ENCODE measurements at places on chromosomes 11 and 22. TPM values are rescaled to one million over a fixed set of nuclear protein-coding genes. Genes with fewer than 3 reads are reported as not detected.

Gene PHOX2A
- not detected for total RNA-seq

Gene SUN2
- 593 TPM for total RNA-seq

Gene VWCE
- 2.5 TPM for total RNA-seq

Gene C11orf87
- total RNA-seq: not detected

Gene ISX
- total RNA-seq: not detected

Gene ENDOD1
- total RNA-seq: 11.6 TPM

Gene KCNE3
- not detected for total RNA-seq

Gene TPH1
- 0.40 TPM for total RNA-seq

Gene SYT7
- total RNA-seq: not detected

Gene MTNR1B
- total RNA-seq: not detected

Gene FJX1
- total RNA-seq: 0.22 TPM

Gene RFPL1
- total RNA-seq: not detected

Gene LINC01488
- total RNA-seq: not detected

Gene ADAMTS8
- total RNA-seq: not detected

Gene ELFN2
- 0.28 TPM for total RNA-seq

Measured in activated naive CD4-positive, alpha-beta T cell treated with anti-CD3 and anti-CD28 coated beads, Interleukin-2, amount 10 ng/mL, durations not matched to agents 5 hours and 36 hours (primary cell).